ENCODE measurements at places on chromosomes 3 and 15.

- no peak for DNase-seq
Measured at GRCh38 chr3:16896820-16897219, 12.1 kb downstream of the PLCL2 start.

DNA sequence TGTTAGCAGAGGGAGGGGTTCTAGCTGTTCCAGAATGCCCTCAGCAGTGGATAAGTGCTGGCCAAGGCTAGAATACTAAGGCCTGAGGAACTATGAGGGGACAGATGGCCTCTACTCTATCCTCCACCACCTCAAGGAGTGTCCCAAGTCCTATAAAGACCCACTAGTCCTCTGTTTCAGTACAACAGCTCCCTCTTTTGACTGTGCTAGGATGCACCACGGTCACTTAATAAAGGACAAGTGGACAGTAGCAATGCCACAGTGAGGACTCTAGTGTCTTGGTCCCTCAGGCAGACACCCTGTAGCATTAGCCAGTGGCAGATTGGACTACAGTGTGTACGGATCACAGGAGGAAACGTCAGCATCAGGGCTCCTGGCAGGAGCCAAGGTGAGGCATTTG lies 171.8 kb upstream of the PROK2 start:
- DNase-seq: no peak

DNA sequence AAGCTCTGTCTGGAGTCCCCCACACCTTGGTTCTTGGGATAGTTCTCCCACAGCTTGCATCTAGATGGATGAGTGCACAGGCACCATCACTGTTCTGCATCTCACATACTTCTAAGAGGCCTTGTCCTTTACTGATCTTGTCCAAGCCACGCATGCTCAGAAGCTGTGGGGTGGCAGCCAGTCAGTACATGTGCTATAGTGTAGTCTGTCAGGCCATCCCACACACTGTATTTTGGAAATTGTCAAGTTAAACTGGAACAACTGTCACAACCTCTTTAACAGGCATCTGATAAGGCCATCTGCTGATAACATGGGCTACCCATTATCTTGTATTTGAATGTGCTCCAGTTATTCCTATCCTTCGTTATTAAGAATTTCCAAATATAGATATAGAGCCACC lies 296.5 kb upstream of the AZI2 start:
- DNase-seq: no peak

- no peak for DNase-seq
Measured at GRCh38 chr3:115186351-115187148, 39.5 kb upstream of the ZBTB20 start.

DNA sequence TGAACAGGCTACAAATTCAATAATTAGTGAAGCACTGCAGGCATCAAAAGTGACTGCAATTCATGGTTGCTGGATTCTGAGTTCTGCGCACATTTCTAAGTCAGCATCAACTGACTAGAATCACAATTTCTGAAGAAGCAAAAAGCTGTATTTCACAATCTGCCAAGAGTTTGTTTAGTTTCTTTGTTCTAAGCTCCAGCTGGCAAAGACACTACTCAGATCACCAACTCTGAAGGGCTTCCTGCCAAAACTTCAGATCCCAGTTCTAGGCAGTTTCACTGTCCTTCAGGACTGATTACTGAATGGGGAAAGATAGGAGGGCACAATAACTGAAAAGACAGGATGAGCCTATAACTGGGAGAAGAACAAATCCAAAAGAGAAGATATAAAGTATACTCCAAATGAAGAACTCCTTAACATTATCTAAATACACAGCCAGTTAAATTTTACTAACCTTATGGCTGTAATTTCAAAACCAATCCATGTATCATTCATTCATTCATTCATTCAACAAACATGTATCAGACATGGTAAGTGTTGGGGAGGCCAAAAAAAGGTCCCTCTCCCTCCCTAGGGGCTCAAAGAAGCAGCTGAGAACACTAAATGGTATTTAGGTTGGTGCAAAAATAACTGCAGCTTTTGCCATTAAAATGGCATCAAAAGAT lies 17.1 kb downstream of the TJP1 start:
- DNase-seq: peak; percentile 72

- peak; percentile 38 for DNase-seq
Measured at GRCh38 chr3:111989061-111989678, 9.6 kb upstream of the TAGLN3 start.
